ENCODE measurements at places on chromosomes 6 and 20.

GRCh38 chr6:170403451-170403850 is 96.9 kb downstream of the FAM120B start:
- DNase-seq, result no peak

GRCh38 chr6:169806701-169807100 is 55.3 kb downstream of the ERMARD start:
- DNase-seq, result no peak

- no peak for DNase-seq
Observed at GRCh38 chr20:39036851-39037250, 74.7 kb downstream of the DHX35 start.

DNA sequence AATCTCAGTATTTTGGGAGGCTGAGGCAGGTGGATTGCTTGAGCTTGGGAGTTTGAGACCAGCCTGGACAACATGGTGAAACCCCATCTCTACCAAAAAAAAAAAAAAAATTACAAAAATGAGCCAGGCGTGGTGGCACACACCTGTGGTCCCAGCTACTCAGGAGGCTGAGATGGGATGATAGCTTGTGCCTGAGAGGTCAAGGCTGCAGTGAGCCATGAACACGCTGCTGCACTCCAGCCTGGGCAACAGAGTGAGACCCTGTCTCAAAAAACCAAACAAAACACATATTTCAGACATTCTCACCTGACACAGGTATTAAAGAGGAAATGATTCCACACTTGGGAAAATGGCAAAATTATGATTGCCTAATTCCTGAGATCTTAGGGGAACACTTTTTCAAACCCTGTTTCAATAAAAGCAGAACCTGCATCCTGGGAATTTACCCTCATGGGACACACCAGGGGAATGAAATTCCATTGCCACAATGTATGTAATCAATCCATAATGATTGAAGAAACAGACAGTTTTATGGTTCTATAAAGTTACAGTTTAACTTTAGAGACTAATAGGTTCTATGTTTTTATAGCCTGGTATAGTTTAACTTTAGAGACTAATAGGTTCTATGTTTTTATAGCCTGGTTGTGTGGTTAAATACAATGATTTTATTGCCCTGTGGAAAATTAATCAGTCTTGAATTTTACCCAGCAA is 29.6 kb upstream of the DNAAF9 start:
- DNase-seq, result no peak

DNA sequence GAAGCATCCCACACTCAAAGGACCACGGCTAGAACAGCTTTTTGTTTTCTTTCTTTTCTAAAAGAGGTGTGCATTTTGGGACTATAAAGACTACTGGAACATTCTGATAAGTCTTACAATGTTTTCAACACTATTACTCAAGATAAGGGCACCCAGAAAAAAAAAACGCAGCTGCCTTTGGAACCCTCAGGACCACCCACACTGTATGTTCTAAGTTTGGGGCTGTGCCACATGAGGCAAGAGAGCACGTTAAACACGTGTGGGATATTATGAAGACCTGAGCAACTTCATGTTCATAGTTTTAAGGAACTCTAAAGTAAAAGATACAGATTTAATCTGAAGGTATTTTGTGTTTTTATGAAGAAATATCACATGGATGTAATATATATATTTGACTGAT is 204.6 kb downstream of the FOXC1 start:
- DNase-seq, result no peak

GRCh38 chr6:112307707-112308106 is 39.4 kb upstream of the RFPL4B start:
- no peak for DNase-seq

- DNase-seq, result no peak
Observed at GRCh38 chr20:6673071-6673470, 94.4 kb upstream of the BMP2 start.

GRCh38 chr20:37336369-37337207 is 9.4 kb upstream of the SRC start:
- DNase-seq, result peak; percentile 32

GRCh38 chr20:48155268-48155667 is 370.0 kb upstream of the SULF2 start:
- DNase-seq, result no peak

DNA sequence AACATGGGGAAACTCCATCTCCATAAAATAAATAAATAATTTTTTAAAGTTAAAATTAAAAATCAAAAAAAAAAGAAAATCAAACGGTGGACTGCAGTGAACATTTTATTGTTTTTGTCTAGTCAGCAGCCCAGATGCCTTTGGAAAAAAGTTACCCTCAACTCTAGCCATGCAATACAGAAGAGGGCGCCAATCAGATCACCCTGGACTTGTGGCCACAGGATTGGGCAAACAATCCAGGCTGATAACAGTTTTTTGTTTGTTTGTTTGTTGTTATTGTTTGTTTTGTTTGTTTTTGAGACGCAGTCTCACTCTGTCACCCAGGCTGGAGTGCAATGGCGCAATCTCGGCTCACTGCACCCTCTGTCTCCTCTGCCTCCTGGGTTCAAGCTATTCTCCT is 30.5 kb upstream of the NELFCD start:
- no peak for DNase-seq

DNA sequence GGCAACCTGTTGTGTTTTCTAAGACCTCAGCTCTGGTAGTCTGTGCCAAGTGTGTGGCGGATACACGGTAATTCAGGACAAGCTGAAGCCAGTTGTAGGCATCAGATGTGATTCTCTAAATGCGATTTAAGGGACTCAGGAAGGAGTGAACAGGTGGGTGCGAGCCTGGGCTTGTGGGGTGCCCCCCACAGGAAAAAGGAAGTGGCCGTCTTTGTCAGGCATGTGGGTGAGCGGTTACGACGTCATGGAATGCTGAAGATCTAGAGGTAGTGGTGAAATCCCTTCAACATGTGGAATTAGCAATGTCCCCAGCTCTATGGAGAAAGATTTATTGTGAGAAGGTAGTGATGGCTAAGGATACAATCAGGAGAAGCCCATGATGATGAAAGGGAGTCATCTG is 95.1 kb upstream of the EXOC2 start:
- DNase-seq, result no peak

DNA sequence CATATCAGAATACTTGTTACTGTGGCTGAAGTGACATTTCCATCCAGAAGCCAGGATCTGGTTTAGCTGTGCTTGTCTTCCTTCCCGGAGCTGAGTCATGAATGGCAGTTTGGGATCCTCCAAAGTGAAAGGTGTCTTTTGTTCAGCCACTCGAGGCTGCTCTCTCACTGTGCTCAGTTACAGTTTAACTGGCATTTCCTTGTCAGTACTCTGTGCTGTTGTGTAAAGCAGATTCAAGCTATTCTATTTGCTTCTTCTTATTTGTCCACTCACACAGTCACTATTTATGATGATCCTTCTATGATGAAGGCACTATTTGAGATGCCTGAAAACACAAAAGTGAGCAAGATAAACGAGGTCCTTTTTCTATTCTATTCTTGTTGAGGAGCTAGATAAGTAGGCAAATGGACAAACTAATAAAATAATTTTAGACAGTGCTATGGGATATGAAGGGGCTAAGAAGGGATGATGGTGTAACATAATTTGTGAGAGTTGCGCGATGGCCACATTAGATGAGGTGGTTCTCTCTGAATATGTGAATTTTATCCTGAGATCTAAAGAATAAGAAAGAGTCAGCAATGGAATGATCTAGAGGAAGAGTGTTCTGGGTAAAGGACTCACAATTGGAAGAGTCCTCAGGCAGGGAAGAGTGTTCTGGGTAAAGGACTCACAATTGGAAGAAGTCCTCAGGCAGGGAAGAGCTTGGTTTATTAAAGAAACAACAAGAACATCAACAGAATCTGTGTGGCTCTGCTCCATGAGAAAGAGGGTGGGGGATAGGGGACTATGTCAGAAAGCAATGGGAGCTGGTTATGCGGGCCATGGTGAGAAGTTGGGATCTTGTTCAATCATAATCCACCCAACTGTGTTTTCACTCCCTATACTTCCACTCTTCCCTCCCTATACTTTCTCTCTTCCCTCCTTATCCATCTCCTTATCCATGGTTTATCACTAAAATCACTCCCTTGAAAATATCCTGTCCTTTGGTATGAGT is 40.1 kb downstream of the CYP24A1 start:
- no peak for DNase-seq

DNA sequence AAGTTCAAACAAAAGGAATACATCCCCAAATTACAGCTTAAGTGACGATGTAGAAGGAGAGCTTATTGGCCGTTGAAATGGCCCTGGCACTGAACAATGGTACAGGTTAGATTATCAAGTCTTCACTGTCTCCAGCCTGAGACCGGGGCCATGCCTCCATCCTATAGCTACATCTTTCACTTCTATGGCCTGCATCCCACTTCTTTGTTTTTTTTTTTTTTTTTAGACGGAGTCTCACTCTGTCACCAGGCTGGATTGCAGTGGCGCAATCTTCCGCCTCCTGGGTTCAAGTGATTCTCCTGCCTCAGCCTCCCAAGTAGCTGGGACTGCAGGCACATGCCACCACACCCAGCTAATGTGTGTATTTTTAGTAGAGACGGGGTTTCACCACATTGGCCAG is 464.6 kb downstream of the CDH26 start:
- DNase-seq, result no peak

DNA sequence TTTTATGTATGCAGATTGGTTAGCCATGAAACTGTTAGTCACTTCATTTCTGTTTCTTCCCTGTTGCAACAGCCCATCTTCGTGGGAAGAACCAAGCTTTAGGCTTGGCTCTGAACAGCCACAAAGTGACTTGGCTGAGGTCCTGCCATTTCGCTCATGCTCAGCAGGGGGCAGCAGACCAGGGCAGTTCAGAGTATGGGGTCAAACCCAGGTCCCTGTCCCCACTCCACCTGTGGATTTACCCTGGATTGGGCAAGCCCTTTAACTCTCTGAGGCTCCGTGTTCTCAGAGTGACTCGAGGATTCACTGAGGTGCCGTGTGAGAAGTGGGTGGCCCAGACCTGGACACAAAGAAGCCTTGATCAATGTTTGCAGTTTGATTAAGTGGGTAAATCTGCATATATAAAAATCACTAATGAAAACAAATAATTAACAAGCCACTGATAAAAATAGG is 19.8 kb upstream of the MAP1LC3A start:
- peak; percentile 59 for DNase-seq

DNA sequence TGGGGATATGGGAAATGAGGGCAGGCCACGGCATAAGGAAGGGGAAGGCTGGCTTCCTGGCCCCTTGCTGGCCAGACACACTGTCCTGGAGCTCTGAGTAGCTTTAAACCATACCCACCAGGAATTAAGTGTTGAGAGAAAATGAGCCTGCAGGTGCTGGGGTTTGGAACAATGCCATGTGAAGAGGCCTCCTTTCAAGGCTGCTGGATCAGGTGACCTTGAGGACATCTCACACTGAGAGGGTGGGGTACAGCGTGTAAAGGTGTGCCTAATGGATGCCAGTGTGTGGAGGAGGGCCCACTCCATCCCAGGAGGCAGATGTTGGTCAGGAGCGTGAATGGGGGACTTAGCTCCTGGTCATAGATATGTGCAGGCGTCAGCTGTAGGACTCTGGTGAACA is 74.8 kb upstream of the MLN start:
- DNase-seq, result no peak

DNA sequence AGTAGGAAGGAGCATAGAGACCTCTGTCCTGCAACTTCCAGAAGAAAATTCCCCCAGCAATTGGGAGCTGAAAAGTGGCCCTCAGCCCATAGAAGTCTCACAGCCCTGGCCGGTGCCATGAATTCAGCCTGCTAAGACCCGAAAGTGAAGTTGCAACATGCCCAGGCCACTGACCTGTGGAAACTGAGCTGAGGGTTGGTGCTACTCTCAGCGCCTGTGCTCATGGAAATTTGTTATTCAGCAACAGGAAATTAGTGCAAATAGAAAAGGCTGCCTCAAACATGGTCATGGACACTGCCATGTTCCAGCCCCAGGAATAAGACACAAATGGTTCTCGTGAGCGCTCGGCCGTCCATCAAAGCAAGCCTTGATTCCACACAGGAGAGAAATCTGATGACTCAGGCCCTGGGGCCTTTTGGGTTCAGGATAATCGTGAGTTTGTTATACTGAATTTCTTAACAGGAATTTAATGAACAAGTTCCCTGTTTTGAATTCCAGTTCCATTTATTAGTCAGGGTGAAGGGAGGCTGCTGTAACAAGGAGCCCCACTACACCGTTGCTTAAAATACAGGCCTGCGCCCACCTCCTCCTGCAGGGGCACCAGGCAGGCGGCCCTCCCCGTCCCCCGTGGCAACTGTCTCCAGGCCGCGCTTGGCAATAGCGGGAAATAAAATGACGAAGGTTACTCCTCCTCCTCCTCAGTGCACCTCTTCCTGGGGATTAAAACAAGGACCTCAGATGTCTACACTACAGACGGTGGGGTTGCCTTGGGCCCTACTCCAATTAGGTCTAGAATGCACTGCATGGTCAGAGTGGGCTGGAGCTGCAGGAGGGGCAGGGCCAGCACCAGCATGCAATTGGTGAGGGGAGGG is 152.9 kb downstream of the ERMARD start:
- no peak for DNase-seq
